ENCODE measurements at places on chromosomes 3 and 15.

DNA sequence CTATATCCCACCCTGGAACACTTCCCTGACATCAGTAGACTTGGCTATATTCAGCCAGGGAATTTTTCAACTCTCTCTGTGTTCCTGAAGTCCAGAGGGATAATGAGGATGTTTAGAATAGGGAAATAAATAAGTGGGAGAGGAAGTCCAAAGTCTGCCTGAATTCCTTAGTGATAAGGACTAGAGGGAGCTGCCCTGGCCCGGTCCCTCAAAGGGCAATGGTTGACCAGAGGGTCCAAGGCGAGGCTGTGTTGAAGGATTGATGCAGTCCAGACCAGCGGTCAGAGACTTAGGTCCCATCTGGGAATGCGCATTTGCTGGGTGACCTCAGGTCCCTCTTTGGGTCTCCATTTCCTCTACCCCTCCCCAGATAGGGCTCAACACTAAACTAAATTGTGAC is 7.9 kb downstream of the VIPR1 start:
- no peak for DNase-seq

GRCh38 chr3:159583662-159584061 is 405.0 kb upstream of the IL12A start:
- DNase-seq = no peak

DNA sequence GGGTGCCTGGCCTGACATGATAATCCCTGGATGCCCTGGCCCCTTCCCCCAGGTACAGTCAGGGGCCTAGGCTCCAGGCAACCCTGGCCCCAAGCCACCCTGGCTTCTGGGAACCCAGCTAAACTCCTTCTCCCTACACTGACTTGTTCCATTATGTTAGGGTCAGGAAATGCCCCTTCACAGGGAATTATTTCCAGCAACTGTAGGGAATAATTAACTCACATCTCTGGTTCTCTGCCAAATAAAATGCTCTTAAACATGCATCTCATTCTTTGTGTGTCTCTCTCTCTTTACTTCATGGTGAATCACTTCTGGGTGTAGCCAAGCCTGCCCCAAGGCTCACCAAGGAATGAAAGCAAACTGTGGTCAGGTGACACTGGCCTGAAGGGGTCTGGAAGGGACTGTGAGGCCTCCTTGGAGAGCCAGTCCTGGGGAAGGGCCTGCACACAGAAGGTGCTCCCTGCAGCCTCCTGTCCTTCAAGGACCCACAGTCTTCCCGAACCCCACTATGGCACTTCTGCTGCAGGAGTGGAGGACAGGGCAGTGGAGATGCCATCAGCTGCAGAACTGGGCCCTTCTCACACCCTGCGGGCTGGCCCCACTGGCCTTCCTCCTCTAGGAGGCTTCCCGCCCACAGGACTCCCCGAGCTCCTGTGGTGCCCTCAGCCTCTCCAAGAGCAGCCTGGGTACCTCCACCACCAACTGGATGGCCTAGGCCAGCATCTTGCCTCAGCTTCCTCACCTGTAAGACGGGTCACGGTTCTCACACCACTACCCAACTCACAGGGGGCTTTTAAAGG is 17.6 kb downstream of the TKT start:
- DNase-seq = no peak

DNA sequence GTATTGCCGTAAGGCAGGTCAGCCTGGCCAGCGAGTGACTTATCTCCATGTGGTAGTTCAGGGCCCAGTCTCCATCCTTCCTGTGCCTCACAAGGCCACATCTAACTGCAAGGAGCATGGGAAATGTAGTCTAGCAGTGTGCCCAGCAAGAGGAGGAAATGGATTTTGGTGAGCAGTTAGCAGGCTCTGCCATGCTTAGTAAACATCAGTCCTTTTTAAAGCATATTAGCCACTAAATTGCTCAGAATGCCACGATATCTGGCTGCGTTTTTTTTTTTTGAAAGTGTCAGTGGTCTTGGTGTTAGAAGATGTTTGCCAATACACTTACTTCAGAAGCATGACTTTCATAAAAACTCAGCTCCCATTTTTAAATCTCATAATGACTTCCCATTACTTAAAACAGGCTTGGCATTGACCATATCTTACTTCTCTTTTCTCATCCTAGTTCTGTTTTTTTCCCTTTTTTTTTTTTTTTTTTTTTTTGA is 470.2 kb upstream of the TPRG1 start:
- no peak for DNase-seq

DNA sequence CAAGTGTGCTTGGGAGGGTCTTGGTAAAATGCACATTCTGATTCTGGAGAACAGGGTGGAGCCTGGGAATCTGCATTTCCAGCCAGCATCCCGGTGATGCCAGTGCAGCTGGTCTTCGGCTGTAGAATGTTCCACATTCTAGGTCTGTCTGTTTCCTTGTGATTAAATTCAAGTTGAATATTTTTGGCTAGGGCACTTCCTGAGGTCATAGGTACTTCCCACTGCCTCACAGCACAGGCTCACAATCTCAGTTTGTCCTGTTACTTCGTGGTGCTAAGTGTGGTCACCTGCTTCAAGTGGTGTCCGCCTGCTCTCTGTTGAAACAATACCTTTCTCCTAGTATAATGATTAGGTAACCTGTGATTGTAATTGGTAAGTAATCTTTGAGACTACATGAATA is 40.1 kb downstream of the FLNB start:
- no peak for DNase-seq

DNA sequence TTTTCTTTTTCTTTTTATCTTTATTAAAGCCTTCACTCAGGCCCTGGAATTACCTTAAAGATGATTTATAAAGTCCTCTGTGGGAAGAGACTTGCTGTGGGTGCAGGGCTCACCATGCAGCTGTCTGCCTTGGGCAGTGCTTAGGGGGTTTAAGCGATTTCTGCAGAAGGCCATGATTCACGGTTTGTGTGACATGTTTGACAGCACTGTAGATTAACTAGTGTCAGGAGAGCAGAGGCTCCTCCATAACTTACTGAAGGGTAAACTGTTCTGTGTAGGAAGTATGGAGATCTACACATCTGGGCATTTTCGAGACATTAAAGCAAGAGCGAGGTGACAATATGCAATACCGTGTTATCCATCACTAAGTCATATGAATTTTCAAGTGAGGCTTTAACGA is 137.7 kb downstream of the LRIG1 start:
- DNase-seq = no peak

DNA sequence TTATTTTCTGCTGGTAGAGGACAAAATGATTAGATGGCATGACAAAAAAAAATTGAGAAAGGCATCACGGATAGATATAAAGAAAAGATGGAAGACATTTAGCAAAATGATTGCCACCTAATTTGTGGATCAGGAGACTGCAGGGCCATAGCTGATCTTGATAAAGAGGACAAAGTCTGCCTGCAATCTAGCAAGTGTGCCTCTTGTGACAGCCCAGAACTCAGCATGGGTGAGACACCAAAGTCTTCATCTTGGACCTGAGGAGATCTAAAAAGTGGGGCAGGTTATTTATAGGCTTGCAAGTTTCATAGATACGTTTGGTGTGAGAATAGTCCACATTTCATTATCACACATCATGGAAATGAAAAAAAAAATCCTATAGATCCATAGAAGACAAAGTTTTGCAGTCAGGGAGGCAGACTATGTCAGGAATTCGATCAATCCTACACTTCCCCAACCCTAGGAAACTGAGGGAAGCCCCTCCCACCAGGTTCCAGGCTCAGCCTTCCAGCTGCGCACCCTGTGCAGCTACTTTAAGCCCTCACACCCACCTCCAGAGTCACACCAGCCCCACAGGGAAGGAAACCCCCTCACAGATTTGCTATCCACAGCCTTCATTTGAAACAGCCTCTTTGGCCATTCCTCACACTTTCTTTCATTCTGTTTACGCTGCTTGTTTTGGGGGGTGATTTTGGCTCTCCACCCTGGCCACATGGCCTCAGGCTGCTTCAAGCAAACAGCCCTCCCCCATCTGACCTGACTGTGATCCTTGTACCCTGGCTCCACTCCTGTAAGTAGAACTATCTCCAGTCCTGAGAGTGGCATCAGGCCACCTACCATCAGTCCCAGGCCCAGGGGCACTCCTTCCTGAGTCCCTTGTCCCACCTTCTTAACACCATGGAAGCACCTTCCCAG is 28.1 kb upstream of the KLHL6 start:
- no peak for DNase-seq

DNA sequence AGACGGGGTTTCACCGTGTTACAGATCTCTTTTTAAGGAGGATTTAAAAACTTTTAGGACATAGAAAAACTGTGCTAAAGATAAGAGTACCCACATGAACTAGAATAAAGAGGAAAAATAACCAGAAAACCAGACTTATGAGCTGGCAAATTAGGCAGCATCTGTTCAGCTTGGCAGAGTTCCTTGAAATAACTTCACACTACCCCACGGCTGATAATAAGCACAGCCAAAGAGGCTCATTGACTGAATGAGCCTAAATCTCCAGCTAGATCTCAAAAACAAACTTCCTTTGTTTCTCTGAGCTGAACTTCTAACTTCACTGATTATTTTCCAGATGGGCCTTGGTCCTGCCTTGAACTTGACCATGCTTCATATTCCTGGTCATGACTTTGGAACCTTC is 26.7 kb upstream of the PIK3R4 start:
- no peak for DNase-seq

All from stimulated activated CD4-positive, alpha-beta T cell treated with anti-CD3 and anti-CD28 coated beads, TNF-alpha, amount 100 ng/mL, for 48 hours (primary cell).